IMR-90 (cell line): ENCODE measurements at places on chromosomes 1 and 21. TPM values are rescaled to one million over a fixed set of nuclear protein-coding genes. Genes with fewer than 3 reads are reported as not detected.

GRCh38 chr1:5818755-5819154 is 173.5 kb downstream of the NPHP4 start:
- no peaks in the 10 kb centered on the region for H3K27me3 ChIP-seq
- H3K36me3 ChIP-seq = no peaks in the 10 kb centered on the region
- H3K4me1 ChIP-seq = no peaks in the 10 kb centered on the region
- no peak for DNase-seq

DNA sequence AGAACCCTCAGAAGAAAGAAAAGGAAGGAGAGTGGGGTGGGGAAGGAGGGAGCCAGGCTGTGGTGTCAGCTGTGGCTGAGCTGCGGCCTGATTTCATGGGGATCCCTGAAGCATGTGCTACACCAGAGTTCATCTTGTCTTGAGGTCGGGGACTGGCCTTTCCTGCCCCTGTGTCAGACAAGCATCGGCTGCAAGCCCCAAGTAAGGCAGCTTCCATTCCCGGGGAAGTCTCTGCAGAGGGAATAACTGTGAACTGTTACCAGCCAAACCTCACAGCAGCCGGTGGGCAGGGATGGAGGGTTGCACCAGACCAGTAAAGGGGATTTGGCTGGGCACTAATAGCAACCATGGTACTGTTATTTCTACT is 35.7 kb upstream of the BTG2 start:
- H3K27ac ChIP-seq = no peak overlapping the region
- no peak overlapping the region for H3K4me3 ChIP-seq
- DNase-seq = no peak
- peaks cover 3% of the 10 kb centered on the region; the same call in 1 of the 2 replicates for H3K4me1 ChIP-seq
- no peaks in the 10 kb centered on the region for H3K36me3 ChIP-seq

The ATPAF1 gene
- 52.2 and 80.3 TPM in 2 replicates for total RNA-seq

GRCh38 chr1:7930645-7931445 is 9.8 kb downstream of the TNFRSF9 start:
- H3K27me3 ChIP-seq = peaks cover 28% of the 10 kb centered on the region
- H3K36me3 ChIP-seq = no peaks in the 10 kb centered on the region
- H3K4me3 ChIP-seq = no peak overlapping the region
- no peak for DNase-seq
- H3K27ac ChIP-seq = no peak overlapping the region
- H3K4me1 ChIP-seq = no peaks in the 10 kb centered on the region

GRCh38 chr1:2927393-2928360 is 93.6 kb upstream of the ACTRT2 start:
- H3K36me3 ChIP-seq = no peaks in the 10 kb centered on the region
- no peak overlapping the region for H3K4me3 ChIP-seq
- no peak for DNase-seq
- H3K27ac ChIP-seq = no peak overlapping the region

The GPR61 gene
- under 0.01 TPM in 1 of 2 replicates, not detected in the other for total RNA-seq

DNA sequence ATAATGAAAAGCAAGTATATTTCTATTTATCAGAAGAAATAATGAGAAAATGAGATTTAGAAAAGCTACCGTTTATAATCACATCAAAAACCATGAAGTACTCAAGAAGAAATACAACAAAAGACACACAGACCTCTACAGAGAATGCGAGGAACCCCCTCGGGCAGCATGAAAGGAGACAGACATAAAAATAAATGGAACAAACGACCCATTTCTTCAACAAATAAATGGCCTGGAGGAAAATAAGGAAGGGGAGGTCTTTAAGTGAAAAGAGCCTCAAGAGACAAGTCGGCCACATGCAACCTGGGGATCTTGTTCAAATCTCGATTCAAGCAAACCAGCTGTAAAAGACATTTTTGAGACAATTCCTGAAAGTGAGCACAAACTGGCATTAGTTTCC is 6.0 kb downstream of the CFAP74 start:
- no peaks in the 10 kb centered on the region for H3K36me3 ChIP-seq
- no peaks in the 10 kb centered on the region for H3K4me1 ChIP-seq
- no peak overlapping the region for H3K27ac ChIP-seq
- no peak overlapping the region for H3K4me3 ChIP-seq
- H3K27me3 ChIP-seq = peaks cover 25% of the 10 kb centered on the region
- DNase-seq = no peak
